ACHN (cell line): ENCODE measurements at places on chromosomes 1 and 21.

DNA sequence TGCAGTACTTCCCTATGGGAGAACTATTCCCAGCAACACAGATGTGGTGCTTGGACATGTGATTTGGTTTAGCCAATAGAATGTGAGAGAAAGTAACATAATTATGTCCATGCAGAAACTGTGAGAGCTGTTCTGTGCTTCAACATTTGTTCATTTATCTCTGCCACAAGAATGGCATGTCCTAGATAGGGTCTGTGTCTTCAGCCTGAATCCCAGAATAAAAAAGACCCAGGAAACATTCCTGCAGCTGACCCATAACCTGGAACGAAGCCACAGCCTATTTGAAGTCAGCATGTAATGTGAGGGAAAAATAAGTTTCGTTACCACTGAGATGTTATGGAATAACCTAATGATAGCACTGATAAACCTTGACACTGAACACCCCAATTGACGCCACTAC lies 552.0 kb upstream of the USP24 start:
- DNase-seq, result no peak

- DNase-seq, result no peak
Measured at GRCh38 chr21:14863745-14864210, 201.0 kb downstream of the NRIP1 start.

DNA sequence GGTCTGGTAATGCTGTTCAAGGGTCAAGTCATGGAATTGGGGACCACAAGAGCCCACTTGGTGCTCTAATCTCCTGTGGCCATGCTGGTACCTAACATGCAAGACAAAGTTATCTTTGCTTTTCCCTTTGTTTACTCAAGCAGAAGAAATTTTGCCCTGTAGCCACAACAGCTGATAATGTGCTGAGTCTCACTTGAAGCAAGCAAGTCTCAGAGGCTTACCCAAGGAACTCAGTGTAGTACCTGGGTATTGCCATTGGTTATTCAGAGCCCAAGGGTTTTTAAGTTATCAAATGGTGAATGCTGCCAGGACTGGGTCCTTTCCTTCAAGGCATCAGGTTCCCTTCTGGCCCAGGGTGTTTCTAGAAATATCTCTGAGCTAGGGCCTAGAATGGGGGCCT lies 198.9 kb upstream of the RNPC3 start:
- DNase-seq, result no peak

- DNase-seq, result no peak
Measured at GRCh38 chr21:35683664-35684304, 376.5 kb downstream of the SETD4 start.

- no peak for DNase-seq
Measured at GRCh38 chr1:61808968-61809367, 66.7 kb downstream of the PATJ start.

DNA sequence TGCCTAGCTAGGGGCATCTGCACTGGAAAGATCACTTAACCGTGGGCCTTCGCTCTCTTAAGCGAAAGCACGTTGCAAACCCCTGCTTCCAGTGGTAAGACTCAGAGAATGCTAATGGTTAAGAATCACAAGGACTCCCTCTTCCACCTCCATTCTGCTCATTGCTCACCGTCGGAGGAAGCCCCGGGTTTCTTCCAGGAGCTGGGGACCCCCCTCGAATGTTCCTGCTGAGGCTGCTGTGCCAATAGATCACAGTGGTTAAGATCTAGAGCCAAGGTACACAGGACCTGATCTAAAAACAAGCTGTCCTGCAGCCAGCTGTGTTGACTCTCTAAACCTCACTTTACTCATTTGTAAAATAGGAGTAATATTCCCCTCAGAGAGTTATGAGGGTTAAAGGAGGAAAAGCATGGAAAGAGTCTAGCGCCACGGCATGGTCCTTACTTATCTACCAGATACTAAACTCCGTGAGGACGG lies 765 bp downstream of the VAMP3 start:
- DNase-seq, result peak; percentile 22

DNA sequence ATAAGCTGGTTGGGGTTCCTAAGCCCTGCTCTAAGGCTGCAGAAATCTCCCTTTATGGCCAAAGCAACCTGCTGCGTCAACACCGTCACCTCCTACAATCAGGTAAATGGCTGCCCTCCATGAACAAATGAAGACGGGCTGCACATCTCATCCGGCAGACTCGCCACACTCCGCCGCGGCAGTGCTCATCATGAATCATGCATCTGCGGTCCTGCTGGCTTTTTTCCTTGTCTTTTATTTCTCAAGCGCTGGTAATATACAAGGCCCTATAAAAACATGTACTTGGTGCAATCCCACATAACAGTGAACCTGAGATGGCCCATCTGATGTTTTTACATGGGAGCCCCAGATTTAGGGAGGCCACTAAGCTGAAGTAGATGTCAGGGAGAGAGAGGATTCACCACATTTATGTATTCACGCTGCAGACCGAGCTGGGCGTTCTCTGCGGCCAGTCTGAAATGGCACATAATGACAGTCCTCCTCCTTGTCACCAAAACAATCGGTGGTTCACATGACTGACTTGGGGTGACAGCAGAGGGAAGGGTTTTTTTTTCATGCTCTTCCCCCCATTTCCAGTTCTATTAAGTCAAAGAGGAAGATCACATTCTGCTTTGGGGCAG lies 91.6 kb downstream of the KAZN start:
- no peak for DNase-seq

DNA sequence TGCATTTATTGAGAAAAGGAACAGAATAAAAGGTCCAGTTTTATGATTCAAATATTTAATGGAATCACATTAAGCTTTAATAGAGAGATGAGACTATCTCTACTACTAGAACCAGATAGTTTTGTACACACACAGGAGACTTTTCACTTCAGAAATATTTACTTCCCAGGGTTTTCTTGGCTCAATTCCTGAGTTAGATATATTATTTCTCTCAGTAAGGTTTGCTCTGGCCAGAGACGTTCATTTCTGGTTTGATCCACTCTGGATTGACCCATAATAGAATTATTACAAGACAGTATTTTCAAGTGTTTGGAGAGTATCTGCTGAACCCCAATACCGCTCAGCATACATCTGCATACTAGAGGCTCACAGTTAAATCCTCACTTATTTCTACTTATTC lies 1.3 kb upstream of the RCOR3 start:
- DNase-seq, result peak; percentile 14

DNA sequence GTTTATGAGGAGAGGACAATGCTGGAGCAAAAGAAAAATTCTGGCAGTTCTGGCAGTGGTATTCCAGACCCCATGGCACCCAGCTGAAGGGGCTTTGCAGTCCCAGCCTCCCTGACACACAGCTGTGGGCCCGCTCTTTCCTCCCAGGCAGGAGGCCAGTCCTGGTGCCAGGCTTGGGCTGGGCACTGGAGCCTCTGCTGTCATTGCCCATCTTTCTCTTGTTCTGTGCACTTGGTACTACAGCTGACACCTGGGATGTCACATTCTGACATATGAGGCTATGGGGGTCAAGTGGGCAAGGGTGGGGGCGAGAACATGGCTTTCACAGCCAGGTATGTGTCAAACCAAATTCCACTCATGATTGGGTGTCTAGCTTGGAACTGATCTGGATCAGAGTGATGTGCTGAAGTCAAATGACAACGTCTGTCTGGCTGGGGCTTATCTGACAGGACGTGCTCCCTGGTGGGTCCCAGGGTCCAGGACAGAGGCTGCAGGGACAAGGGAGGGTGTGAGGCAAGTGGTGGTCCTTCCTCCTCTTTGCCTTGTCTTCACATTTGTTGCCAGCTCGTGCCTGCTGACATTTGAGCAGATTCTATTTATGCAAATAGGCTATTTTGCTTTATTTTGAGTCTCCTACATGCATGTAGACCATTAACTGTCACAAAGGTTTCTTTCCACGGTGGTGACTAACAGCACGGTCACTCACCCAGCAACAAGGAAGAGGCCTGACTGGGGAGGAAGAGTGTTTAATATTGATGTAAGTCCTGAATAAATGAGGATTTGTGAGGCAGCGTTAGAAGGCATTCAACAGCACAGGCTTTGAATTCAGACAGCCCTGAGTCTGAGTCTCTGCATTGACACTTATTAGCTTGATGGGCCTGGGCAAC lies 336.3 kb downstream of the PBX1 start:
- no peak for DNase-seq

- DNase-seq, result no peak
Measured at GRCh38 chr21:16674949-16675348, 837.9 kb upstream of the CXADR start.

DNA sequence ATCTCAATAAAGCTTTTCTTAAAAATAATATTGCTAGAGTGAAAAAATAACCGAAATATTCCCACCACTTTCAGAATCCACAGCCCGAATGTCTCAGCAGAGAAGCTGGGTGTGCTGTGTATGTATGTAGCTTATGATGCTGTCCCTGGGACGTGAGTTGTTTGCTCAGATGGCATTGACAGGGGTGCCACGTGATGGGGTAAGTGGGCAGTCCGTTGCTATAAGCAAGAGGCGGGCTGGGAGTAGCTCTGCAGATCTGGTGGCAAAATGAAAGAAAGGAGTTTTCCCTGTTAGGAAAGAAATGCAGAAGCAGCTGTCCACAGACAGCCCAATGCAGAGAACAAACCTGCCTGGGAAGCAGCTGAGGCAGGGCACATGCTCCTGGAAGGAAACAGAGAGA lies 3.8 kb upstream of the FAM20B start:
- no peak for DNase-seq

GRCh38 chr1:105231378-105231777 lies 1481.7 kb downstream of the AMY1C start:
- DNase-seq, result no peak

DNA sequence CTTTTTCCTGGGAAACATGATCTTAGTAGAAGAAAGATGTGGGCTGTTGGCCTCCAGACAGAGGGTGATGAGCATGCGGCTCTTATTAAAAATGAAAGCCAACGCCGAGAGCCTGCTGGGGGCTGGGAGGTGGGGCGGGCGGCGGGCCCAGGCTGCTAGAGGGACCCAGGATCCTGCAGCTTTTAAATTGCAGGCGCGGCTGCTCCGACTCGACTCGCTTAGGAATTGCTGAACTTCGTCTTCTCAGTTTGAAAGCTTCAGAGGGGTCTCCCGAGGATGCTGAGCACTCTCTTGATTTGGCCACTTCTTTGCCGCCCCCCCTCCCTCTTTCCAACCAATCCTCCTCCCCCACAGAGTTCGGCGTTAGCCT lies 1.2 kb downstream of the AGPAT3 start:
- DNase-seq, result no peak

GRCh38 chr1:1243807-1244191 lies 2.7 kb downstream of the C1QTNF12 start:
- DNase-seq, result no peak

DNA sequence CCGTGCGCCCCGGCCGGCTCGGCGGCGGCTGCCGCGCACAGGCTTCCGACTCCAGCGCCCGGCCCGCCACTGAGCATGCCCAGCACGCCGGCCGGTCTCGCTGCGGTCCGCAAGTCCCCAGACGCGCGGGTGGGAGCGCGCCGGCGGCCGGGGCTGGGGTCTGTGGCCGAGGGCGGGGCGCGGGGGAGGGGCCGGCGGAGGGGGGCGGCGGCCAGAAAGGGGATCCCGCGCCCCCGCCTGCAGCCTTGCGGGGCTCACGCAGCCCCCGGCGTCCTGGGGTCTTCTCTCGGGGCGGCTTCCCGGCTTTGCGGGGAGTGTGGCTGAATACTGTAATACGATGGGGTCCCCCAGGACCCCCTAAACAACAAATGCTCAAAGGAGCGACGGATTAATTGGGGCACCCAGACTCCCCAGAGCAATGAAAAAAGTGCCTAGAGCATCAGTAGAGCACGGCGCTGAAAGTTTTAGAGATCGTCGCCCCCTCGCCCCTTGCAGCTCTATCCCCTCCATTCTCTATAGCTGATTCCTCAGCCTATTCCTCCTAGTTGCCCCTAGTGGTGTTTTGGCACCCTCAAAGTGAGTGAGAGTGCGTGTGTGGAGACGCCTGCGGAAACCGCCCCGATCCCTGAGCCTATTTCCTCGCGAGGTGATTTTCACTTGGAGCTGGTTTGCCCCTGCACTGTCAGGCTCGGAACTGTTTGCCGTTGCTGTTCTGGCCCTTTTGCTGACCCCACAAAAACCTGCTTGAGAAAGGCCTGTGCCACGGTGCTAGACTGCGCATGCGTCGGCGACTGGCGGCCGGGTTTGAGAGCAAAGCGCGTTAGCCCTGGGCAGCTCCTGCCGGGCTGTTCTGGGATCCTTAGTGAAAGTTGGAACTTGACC lies at the start of gene VAV3:
TSS of gene VAV3 (minus strand) at position 71 of the 882 bp plus-strand sequence. CDS start 311 bp downstream, outside the sequence.
- DNase-seq, result peak; percentile 34

- no peak for DNase-seq
Measured at GRCh38 chr1:85349224-85349623, 72.8 kb upstream of the BCL10 start.
